Muscle of arm (tissue), 14 donors: ENCODE measurements at places on chromosomes 2 and 18. TPM values are rescaled to one million over a fixed set of nuclear protein-coding genes. Genes with fewer than 3 reads are reported as not detected.

DNA sequence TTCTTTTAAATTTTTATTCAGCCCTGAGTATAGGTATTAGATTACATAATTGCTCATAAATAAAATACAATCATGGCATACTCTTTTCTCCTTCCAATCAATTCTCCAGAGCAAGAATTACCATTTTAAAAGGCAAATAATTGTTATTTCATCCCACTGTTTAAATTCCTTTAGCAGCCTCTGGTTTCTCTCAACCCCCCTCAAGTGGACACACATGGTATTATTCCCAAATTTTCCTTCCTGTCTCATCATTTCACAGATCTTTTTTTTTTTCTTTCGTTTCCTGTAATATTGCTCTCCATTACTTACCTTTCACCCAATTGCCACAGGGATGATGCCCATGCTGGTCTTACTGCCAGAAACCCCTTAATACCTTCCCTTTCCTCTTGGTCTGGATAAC, 385.2 kb downstream of the RIT2 start:
- no peak for DNase-seq

DNA sequence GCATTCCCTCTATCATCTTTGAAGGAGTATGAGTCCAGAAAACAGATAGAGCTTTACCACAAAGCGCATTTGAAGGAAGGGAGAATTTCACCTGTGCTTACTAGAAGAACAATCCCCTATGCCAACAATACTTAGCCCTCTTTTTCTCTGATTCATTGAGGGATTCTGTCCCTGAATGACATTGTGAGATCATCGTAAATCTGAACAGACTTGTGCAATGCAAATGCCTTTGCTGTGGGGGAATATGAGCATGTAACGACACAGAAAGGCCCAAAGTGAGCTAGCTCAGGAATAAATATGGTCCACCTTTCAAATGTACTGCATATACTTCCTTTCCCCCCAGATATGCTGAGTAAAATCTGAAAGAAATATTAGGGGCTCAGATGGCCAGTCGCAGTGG, 67.6 kb downstream of the SCN1A start:
- DNase-seq: no peak

PRSS56 gene
- polyA plus RNA-seq: 1.0 TPM

DNA sequence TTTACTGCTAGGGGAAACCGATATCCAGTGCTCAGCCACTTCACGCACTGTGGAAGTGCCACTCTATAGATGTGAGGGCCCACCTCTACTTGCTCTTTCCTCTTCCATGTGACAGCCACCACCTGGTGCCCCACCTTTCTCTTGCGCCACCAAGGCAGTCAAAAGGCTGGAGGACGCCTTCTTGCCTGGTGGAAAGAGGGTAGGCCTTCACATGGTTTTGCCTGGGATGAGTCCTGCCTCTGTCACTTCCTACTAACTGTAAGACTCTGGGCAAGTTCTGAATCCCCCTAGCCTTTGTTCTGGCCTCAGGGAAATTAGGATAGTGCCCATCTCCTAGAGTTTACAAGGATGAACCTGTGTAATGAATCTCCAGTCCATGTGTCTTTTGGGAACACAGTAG, 66.1 kb upstream of the ODC1 start:
- no peak for DNase-seq

- DNase-seq: no peak
Measured at GRCh38 chr2:39264733-39265132, 21.0 kb upstream of the CDKL4 start.

GRCh38 chr2:36564377-36564930, 33.5 kb downstream of the FEZ2 start:
- DNase-seq: no peak

DSG3 gene
- not detected for polyA plus RNA-seq

SGPP2 gene
- 1.2 TPM for polyA plus RNA-seq
